ENCODE measurements at places on chromosomes 2 and 18.

GRCh38 chr2:3470856-3471737 lies 48.2 kb downstream of the ADI1 start:
- no peak for DNase-seq

- DNase-seq: no peak
These were observed at the start of gene TMEM163 for GRCh38 chr2:134718817-134719814. TSS of gene TMEM163 (minus strand) at chr2:134719000.

DNA sequence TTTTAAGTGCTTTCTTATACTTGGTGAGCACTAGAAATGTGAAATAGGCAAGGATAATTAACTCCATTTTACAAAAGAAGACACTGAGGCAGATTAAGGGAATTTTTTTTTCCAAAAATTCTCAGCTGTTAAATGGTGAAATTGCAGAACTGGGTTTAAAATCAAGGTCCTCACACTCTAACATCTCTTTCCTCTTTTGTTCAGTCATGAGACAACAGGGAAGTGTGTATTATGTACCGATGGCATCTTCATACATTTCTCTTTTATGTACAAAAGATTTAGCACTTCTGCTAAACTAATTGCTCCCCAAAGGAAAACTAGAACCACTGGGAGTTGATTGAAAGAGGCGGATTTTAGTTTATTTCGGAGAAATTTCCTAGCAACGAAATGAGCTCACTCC lies 203.0 kb downstream of the SETBP1 start:
- DNase-seq: no peak

GRCh38 chr18:906416-907114 lies 1.9 kb downstream of the ADCYAP1 start:
- DNase-seq: peak; percentile 11

GRCh38 chr18:8348051-8348720 lies 261.1 kb upstream of the RAB12 start:
- no peak for DNase-seq

- no peak for DNase-seq
These were observed 799 bp downstream of the CEP68 start for GRCh38 chr2:65057054-65057375.

GRCh38 chr2:727071-727470 lies 49.9 kb upstream of the TMEM18 start:
- no peak for DNase-seq

DNA sequence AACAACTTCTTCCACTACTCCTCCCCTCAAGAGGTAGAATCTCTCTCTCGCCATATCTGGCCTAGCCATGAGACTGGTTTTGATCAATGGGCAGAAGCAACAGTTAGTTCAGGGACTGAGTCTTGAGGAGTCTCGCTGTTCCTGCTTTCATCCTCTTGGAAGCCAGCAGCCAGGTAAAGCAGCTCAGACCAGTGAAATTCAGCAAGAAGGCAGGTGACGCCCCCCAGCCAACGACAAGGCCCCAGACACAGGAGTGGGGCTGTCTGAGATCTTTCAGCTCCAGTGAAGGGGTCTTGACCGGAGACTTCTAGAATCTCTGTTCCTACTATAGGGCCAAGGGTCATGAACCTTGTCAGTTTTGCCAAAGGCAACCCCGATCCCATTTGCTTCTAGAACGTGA lies 39.7 kb upstream of the ACAA2 start:
- no peak for DNase-seq

GRCh38 chr2:168201584-168202116 lies 45.7 kb downstream of the STK39 start:
- no peak for DNase-seq

GRCh38 chr2:46963941-46964673 lies 48.5 kb upstream of the MCFD2 start:
- no peak for DNase-seq

GRCh38 chr18:33123862-33124518 lies 316.5 kb downstream of the CCDC178 start:
- no peak for DNase-seq

DNA sequence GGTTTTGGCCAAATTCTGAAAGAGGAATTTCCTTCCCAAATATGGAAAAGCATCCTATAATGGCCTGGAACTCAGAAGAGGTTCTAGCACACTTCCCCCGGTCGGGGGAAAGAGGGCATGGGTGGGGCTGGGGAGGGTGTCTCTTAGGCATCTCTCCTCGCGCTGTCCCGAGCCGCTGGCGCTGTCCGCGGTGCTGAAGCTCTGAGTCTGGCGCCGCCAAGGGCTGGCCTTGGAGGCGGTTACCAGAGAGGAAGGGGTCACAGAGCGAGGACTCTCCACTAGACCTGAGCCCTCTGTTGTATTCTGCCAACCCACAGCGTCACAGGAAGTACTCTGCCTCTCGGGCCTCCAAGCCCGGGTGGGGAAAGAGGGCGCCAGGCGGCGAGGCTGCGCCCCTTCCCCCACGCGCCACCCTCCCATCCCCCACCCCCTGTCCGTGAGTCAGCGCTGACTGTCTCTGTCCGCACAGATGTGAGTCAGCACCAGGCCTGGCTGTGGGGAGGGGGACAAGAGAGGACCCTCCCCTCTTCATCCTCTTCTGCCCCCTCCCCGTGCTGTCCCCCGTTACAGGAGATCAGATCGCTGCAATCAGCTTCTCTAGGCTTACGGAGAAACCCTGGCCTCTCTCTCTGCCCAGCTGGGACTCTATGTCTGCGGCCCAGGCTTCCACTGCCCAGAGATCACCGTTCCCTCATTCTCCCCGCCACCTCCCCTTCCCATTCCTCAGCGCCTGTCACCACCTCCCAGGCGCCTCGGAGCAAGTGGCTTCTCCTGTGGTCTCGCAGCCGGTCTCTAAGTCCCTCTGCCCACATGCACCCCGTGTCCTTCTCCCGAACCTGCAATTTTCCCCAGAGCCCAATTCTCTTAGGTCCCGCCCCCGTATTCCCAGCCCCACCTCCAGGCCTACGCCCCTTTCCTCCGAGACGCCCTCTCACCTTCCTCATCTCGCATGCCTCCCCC lies 779 bp downstream of the PTPRN start:
- DNase-seq: peak; percentile 84

DNA sequence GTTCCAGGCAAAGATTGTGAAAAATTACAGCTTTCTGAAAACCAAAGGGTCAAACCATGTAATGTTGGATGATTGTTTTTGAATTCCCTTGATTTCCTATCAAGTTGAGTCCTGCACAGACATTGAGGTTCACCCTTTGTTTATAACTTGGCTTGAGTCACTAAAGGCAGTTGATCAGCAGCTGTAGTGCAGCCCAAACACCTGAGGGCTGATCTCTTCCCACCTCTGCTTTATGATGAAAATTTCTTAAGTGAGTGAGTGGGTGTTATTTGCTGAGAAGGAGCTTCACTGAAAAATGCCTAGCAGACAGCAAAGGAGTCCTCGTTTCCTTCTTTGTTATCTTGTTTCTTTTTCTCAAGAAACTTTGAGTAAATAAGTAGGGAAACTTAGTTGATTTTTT lies 31.9 kb upstream of the BMPR2 start:
- no peak for DNase-seq
